CD4-positive, alpha-beta T cell treated with Interleukin-1 beta for 1 hour (primary cell): ENCODE measurements at places on chromosomes 11 and 22.
A peak's percentile ranks its signal among the peaks of the same experiment; 100 is the strongest.

DNA sequence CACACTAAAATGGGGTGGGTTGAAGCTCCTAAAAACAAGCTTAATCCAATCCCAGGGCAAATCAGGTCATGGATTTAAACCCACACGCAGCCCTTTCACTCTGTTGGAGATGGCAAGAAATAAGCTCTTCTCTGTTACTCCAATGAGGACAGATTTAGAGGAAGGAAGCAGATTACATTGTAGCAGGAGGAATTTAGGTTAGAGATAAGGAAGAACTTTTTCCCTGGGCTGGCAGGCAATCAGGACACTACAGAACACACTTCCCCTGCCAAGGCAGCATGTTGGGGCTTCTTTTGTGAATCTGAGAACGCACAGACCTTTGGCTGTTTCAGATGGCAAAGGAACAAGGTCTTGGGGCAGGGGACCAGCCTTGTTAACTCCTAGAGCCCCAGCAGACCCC lies 46.2 kb downstream of the C11orf58 start:
- DNase-seq = no peak

DNA sequence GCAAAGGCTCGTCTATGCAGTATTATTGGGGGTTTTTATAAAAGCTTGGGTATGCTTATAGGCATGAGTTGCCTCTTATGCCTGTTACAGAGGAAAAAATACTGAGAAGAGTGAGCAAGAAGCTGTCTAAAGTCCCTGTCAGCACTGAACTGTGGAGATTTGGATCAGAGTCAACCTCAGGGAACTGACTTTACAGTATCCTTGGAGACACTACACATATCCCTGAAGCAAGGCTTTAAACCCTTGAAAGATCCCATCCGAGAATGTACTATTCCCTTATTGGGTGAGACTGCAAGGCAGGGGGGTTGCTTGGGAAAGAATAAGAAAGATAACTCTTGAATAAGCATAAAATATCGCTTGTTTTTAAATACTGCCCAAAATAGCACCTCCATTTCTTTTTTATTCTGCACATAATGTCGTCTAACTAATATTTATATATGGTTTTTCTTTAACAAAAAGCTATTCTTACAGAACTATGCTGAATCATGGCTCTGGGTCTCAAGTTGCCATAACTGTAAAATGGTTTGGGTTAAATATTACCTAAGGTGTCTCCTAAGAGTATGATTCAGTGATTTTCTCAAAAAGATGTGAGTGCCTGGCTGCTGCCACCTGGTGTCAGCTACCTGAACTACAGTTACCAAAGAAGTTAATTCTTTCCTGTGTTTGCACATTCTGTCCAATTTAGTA lies 1062.8 kb downstream of the DLG2 start:
- peak; percentile 15 for DNase-seq

DNA sequence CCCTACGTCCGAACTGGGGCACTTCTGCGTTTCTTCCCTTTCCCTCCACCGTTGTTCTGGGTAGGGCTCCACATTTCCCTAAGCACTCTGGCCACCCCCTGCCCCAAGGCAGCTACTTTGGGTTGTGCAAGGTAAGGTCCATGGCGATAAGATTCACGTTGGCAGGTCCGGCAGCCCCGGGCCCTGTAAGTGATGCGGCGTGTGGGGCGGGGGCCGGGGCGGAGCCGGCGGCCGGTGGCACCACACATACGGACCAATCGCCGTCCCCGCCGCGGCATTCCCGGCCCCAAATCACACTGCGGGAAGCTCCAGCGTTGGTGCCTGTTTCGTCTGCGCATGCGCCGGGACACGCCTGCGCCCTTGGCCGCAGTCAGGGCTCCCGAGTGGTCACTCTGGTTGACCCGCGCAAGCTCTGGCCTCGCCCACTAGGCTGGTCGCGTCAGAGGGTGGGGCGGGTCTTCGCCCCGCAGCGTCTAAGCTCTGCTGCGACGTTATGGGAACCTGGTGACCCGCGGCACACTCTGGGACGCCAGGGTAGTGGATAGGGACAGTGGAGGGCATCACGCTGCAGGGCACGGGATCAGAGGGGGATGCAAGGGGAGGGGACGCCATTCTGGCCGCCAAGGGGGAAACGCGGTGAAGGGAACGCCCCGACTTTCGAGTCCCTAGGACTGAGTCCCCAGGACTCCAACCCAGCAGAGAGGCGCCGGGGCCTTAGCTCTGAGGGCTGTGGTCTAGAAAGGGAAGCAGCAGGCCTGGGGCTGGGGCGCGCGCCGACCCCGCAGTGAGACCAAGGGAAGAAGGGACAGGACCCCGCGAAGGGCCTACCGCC lies 1.6 kb downstream of the FADS1 start:
- peak; percentile 45 for DNase-seq

DNA sequence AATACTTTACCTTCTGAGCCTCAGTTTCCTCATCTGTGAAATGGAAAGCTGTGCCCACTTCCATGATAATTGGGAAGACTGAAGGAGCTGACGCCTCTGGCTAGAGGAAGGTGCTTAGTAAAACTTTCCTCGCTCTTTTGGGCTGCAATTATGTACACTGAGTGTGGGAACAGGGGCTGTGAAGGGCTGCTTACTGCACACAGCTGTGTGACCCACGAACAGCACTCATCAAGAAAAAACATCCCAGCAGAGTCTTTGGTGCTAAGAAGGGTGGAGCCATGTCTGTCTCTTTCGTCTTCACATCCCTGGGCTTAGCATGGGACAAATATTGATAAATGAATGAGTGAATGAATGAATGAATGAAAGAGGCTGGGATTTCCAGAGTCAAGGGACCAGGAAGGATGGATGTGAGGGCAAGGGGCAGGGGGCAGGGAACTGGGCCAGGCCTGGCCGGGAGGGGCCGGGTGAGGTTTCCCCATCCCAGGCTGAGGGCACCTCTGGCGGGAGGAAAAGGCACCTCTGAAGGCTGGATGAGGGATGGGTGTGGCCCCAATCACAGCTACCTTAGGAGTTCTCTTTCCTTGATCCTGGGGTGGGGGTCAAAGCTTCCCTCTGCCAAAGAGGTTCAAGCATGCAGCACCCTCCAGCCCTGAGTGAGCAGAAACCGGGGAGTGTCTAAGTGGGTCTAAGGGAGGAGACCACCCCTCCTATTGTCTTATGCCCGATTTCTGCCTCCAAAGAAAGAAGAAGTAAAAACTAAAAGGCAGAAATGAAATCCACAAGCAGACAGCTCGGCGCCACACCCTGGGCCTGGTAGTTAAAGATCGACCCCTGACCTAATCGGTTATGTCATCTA lies 9.2 kb upstream of the CD5 start:
- no peak for DNase-seq

GRCh38 chr11:76335842-76336241 lies 45.1 kb downstream of the THAP12 start:
- DNase-seq = peak; percentile 6

- DNase-seq = no peak
These were observed 13.4 kb downstream of the PAFAH1B2 start for GRCh38 chr11:117157507-117157906.

DNA sequence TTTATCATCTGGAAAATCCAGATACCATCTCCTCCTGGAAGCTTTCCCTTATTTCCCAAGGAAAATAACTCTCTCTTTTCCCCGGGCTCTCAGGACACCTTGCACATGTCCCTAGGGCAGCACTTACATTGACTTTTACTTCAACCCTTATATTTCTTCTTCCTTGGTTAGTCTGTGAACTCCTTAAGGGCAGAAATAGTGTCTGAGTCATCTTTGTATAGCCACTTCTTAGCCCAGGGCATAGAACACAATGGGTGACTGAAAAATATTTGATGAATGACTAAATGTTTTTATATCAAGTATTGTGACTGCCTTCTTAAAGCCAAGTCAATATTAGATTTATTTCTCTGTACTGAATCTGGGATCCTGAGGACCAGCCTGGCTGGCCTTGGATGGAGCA lies 45.4 kb upstream of the MYOD1 start:
- no peak for DNase-seq

GRCh38 chr11:103222806-103223205 lies 113.6 kb downstream of the DYNC2H1 start:
- no peak for DNase-seq

DNA sequence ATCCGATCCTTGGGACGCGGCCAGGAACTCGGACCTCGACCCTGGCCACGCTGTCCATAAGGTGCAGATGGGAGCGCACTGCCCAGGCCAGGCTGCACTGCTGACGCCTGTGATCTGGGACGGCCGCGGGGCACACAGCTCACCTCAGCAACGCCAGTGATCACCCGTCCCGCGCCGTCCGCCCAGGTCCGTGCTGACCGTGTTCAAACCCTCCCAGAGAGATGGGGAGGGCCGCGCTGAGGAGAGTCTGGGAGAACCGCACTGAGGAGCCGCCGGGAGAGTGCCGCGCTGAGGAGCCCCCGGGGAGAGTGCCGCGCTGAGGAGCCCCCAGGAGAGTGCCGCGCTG lies 636 bp downstream of the KCNQ1OT1 start:
- DNase-seq = no peak

GRCh38 chr22:29145321-29146072 lies 60.2 kb upstream of the EMID1 start:
- DNase-seq = no peak

DNA sequence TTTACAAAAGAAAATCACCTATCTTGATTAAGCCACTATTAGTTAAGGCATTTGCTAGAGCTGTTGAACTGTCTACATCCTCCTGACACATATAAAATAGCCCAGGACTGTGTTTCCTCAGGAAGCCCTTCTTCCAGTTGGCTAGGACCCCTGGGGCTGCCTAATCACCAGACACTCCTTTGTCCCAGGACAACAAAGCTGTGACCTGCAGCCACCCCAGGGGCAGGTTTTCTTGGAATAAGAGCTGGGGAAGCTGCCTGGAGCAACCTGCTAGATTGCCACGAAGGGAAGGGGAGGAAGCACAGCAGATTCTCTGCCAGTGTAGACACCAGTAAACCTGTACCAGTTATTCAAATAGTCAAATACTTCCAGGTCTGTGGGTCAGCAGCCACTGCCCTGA lies 17.6 kb downstream of the CHST1 start:
- DNase-seq = no peak

GRCh38 chr11:122681735-122682134 lies 26.2 kb downstream of the UBASH3B start:
- no peak for DNase-seq

DNA sequence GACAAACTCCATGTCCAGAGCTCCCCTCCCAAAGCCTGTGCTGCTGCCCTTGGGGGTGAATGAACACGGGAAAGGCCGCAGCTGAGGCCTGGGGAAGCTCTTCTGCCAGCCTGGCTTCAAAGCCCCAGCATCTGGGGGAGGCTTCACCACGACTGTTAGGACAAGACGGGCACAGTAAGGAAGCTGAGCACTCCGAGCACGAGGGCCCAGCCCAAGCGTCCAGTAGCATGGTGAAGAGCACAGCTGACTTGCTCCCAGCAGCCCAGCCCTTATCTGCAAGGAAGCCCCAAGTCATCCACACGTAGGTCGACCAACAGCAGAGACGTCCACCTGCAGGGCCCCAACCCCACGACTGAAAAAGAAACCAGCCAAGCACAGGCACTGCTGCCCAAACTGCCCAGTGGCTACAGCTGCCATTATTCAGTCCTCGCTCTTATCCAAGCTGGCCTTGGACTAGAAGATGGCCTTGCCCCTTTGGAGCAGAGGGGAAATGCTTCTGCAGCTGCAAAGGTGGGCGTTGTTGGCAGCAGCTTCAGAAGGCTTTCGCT lies 62.5 kb downstream of the SHANK2 start:
- no peak for DNase-seq
